Non-pigmented ciliary epithelial cell (primary cell): ENCODE measurements at places on chromosomes 2 and 18.

DNA sequence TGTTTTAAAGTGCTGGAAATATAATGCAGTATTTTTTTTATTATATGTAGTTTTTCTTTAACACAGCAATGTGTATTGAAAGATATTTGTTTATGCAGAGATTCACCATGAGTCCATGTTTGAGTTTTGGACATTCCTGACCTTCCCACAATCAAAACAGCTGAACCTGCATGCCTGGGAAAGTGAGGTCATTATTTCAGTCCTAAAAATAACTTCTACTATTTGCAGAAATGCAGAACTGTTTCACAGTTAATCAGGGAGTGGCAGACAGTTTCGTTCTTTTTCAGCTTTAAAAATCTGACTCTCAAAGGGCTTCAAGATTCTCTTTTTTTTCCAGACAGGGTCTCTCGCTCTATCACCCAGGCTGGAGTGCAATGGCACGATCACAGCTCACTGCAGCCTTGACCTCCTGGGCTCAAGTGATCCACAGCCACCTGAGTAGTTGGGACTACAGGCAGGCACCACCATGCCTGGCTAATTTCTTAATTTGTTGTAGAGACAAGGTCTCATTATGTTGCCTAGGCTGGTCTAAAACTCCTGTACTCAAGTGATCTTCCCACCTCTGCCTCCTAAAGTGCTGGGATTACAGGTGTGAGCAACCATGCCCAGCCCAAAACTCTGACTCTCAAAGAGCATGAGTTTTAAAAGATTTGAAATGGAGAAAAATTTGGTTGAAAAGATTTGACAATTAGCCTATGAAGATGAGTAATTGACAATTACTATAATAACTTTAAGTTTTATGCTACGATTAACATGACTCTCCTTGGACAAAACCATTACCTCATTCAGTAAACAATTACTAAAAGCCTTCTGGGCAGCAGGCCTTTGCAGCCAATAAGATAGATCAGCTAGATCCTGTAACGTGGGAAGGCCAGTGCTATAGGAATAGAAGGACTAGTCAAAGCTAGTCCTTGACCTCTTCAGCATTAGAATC lies 5.0 kb upstream of the MYL12B start:
- no peak for DNase-seq

GRCh38 chr2:216735086-216735485 lies 39.7 kb upstream of the IGFBP5 start:
- no peak for DNase-seq

- no peak for DNase-seq
These were observed 28.7 kb upstream of the IL1RL1 start for GRCh38 chr2:102282678-102283091.

DNA sequence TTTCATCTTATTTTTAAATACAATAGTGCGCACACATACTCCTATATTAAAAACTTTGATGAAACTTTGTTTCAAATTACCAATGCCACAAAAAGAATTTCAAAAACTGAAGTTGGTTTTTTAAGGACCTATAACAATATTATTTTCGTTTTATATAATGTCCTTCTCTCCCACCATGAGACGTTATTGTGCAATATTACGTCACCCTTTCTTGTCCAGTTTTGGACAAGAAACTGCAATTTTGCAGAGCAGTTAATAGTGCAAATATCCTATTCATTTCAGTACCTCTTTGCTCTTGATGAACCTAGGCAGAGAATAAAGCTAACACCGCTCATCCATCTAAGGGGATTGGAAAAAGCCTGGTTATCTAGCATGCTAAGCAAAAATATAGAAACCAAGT lies 9.7 kb upstream of the ZNF516 start:
- DNase-seq, result no peak

- no peak for DNase-seq
These were observed 18.0 kb downstream of the COLEC11 start for GRCh38 chr2:3612639-3613523.

GRCh38 chr2:189533288-189534035 lies 47.1 kb downstream of the SLC40A1 start:
- DNase-seq, result no peak

- DNase-seq, result no peak
These were observed 22.4 kb downstream of the NCOA1 start for GRCh38 chr2:24513281-24514071.

DNA sequence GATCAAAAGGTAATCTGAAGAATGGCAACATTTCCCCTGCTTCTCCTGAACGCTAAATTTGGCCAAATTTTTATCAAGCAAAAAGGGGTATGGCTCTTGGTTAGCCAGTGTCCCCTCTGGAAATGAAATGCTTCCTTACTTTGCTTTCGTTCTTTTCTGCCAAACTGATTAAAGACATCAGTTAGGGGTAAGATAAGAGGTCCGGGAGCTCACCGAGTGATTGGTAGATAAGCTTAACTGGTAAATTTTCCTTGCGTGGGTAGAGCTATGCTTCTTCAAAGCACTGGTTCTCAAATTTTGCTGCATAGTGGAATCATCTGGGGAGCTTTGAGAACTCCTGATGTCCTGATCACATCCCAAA lies 62.7 kb upstream of the MAPRE2 start:
- no peak for DNase-seq

DNA sequence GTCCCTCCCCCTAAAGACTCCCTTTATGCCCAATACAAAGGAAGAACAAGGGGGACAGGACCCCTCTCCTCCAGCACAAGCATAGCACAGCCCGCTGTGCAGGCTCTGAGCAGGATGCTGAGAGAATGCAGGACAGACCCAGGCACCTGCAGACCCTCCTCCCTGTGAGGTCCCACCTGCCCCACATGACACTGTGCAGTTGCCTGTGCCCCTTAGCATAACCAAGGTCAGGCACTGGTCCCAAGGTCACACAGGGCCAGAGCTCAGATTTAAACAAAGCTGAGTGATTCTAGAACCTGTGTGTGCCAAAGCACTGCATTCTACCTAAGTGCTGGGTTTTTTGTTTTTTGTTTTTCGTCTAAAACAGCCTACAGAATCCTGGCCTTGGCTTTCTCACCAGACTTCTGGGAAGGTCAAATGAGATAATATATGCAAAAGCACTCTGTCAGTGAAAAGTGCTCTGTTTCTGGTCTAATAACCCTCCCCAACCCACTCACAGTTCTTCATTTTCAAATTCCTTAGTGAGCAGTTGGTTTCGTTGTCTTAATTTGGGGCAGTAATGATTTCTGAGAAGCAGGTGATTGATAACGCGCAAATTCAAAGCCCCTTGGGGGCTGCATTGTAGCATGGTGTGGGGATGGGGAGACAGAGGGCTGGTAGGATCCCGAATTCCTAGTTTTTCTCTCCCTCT lies 125.7 kb downstream of the KCTD1 start:
- no peak for DNase-seq

DNA sequence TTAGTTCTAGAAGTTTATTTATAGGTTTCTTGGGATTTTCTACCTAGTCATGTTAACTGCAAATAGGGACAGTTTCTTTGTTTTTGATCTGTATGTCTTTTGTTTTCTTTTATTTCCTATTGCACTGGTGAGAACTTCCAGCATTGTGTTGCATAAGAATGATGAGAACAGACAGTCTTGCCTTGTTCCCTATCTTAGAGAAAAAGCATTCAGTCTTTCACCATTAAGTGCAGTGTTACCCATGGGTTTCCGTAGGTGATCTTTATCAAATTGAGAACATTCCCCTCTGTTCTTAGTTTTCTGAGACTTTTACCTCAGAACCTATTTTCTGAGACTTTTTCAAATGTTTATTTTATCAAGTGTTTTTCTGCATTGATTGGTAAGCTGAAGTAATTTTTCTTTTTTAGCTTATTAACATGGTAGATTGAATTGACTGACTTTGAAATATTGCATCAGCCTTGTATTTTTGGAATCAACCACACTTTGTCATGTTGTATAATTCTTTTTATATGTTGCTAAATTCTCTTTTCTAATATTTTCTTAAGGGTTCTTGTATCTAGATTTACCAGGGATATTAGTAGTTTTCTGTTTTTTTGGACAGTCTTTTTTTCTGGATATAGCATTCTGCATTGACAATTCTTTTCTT lies 17.2 kb downstream of the MFSD6 start:
- DNase-seq, result no peak

DNA sequence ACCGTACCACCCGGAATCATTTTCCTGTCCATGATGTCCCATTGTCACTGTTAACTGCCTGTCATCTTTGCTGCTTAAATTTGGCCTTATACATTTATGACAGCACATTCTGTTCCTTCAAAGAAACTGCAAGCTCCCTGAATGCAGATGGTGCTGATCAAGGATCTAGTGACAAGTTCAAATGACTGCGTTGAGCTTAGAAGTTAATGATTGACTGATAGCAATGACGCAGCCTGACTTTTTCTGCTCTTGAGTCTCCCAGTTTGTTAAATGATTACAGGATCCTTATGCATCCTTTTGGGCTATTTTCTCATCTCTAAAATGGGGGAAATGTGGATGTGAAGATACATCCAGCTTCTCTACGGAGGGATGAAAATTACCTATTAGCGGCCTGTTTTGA lies 159.0 kb downstream of the DCC start:
- no peak for DNase-seq

DNA sequence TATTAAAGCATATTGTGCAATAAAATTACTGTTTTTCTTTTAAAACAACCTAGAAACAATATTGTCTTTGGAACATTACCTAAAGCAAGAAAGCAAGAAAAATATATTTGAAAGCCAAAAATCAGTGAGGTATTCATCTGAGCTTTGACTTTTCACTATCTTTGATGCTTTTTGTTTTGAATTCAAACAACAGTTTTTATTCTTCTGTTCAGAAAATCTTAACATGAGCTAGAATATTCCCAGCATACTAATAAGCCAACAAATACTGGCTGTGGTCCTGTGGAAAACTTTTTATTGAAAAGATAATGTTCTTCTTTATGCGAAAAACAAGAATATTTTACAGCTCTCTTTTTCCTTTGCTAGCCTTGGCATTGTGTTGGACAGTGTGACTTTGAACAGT lies 19.8 kb downstream of the FAM171B start:
- no peak for DNase-seq

- DNase-seq, result no peak
These were observed 16.3 kb upstream of the ATOH8 start for GRCh38 chr2:85737481-85737880.

DNA sequence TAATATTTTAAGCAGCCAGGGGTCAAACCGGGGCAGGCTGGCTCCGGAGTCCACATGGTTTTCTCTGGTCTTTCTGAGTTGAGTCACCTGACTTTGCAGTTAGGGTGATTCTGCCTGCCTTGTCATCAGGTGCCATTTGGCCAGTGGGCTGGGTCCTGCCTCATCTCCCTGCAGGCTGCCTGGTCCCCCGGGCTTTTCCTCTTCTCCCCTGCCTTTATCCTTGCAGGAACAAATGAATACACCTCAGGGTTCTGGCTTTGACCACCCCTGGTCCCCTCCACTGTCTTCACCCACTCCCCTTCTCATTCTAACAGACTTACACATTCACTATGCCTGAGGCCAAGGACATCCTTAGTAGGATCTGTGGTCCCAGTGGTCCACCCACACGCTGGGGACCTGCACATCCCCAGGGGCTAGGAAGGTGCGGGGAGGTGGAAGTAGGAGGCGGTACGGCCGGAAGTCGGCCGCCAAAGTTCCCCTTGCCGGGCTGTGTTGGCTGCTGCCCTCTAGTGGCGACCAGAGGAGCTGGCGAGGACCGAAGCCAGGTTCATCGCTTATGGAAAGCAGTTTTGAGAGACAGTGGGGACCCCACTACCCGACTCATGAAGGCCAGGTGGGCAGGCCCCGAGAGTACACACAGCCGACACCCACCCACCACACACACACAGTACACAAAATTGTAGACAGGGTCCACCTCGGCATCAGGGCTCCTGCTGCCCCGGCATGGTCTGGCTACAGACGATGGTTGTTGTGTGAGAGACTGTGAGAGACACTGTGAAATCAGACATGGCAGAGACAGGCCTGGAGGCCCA lies 6.3 kb upstream of the TEX261 start:
- no peak for DNase-seq

DNA sequence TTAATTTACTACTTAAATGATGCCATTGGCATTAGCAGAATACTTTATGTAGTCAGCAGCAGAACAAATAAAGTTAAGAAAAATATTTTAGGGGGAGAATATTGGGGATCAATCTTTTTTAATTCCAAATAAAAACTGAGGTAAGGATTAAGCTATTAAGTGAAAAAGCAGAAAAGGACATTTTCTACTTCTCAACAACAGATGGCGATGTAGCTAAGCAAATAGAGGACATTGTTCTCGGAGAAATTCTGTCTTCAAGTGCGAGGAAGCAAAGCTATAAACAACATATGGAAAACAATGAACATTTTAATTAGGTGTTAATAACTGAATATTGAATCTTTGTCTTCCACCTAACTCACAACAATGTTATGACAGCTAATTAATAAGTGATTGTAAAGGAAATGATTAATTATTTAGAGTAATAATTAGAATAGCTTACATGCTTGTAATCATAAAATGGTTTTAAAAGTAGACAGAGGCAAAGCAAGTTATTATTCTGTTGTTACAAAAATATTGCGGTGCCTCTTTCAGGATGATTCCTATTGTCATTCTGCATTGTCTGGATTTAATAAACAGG lies 32.9 kb upstream of the CCDC93 start:
- DNase-seq, result no peak

DNA sequence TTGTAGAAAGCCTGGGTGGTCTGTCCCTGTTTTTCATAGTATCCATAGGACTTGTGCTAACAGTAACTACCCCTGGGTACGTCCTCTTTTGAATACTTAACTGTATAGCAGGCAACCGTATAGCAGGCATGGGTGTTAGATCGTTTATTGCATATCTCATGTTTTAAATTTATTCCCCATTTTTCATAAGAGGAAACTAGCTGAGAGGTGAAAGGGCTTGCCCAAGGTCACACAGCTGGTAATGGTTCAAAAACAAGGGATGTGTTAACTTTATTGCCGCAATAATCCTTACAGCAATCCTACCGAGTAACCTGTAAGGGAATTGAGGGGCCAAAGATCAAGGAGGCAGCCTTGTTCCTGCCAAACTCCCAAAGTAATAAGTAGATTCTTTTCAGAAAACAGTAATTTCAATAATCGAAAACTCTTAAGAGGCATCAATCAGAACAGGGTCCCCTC lies 990 bp upstream of the MGAT4A start:
- no peak for DNase-seq

DNA sequence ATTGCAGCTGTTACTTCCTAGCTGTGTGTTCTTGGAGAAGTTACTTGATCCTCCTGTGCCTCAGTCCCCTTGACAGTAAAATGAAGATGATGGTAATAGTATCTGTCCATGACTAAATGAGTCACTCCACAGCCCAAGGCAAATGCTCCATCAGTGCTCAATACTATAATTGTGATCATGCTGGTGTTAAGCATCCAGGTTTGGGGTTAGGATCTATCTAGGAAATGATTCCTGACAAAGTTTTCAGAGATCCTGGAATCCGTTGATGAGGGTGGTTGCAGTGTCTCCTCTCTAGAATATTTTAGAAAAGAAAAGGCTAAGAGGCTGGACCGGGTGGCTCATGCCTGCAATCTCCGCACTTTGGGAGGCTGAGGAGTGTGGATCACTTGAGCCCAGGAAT lies 2.7 kb upstream of the PRELID3A start:
- DNase-seq, result no peak

GRCh38 chr2:129443235-129443864 lies 536.1 kb upstream of the RAB6C start:
- no peak for DNase-seq
